ENCODE measurements at places on chromosomes 7 and 10.

DNA sequence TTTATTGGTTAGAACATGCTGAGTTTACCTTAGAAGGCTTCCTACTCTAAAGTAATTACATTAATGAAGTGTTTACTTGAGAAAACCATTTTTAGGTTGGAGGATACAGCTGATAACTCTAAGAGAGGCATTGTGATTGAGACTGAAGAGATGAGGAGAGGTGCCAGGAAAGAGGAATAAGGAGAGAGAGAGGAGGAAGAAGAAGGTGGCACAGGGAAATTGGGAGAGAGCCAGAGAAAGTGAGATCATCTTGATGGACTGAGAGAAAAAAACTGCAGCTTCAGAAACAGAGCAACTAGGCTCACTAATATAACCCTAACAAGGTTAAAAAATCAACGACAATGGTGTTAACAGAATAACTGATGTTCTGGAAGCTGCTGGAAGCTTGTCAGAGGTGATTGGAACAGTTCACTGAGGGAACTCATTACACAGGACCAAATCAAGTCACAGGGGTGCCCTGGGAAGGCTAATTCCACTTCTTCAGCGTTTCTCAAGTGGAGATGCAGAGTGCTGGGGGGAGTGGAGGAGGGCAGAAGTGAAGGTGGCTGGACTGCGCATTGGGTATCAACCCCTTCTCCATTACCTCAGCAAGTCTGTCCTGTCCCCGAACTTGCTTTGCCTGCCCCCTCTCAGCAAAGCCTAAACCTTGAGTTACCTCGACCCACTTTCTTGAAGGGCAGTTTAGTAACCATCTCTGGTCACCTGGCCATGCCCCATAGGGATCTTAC lies 6.9 kb upstream of the SORBS1 start:
- DNase-seq, result no peak

GRCh38 chr7:24549991-24550390 lies 23.3 kb upstream of the PALS2 start:
- DNase-seq, result no peak

- DNase-seq, result no peak
Observed at GRCh38 chr7:132756484-132756990, 180.3 kb upstream of the PLXNA4 start.

DNA sequence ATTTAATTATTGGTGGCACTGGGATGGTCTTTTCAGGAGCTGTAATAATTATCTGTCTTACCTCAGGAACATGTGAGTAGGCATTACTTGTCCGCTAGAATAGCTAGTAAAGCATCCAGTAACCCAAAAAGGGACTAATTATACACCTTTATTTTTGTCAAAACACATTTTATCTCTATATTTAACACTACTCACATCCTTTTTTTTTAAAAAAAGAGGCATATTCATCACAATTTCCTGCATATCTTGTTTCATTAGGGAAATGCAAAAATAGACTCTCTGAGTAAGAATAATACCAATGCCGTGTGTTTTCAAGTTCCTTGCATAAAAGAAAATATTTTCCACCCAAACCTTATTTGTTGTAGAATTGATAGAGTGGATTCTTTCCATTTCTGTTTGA lies 99.5 kb downstream of the VTI1A start:
- no peak for DNase-seq

DNA sequence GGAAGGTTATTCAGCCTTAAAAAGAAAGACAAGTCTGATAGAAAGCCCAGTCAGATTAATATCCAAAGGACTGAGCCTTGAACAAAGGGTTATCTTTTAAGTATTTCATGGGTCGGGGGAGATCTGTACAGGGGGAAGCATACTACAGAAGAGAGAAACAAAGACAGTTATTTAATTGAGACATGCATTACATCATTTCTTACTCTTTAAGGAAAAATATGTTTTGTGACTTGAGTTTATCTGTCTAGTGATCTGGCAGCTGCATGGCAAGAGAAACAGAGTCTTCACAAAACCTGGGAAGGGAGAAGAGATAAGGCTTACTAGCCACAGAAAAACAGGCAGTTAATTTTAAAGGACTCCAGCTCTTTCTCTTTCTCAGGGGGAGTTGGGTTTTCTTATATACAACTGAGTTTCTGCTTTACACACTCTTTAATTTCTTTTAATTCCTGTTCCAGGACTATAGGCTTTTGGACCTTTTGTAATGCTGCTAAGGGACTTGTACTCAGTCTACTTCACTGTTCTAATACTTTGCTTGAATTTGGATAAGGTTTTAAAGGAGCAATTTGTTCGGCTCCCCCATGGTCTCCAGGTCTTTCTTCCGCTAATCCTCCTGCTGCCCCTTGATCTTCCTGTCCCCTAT lies 20.9 kb upstream of the CYP3A43 start:
- no peak for DNase-seq

GRCh38 chr10:23341004-23341403 lies 3.6 kb downstream of the C10orf67 start:
- peak; percentile 42 for DNase-seq

DNA sequence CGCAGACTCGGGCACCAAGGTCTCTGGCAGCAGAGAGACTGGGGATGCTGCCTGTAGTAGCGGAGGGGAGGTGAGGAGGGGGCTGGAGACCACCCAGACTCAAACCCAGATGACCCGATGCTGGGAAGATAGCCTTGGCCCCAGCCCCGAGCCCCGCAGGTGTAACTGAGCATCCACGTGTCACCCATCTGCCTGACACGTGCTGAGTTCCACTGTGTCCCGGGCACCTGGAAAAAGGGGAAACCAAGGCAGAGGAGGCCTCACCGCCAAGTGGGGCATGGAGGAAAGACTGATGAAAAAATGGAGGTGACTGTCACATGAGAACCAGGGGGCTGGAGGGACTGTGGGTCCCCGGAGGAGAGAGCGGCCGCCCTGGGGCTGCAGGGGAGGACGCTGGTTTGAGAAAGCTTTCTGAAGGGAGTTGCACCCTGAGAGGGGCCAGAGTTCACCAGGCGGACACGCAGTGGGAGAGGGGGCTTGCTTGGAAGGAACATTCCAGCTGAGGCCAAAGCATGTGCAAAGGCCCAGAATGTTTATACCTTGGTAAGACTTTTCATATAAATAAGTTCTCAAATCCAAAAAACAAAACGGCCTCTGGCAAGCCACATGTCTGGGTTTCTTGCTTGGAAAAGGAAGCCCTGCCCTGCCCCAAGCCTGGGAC lies 27.4 kb upstream of the ELN start:
- DNase-seq, result no peak

DNA sequence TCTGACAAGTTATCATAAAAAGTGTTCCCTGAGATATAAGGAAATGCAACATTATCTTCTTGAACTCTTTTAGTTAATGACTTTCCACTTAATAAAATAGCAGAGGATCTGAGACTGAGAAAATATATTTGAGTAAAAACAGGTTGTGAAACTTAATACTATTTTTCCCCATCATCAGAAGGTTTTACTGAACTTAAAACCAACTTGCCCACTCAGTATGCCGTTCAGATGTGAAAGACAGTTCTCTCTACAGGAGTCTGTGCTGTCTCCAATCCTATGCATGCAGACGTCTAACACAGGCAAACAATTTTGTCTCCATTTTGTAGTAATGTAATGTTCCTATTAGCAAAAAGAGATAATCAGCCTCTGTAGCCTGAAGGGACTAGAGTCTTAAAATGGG lies 38.2 kb upstream of the CYP2C18 start:
- DNase-seq, result no peak

DNA sequence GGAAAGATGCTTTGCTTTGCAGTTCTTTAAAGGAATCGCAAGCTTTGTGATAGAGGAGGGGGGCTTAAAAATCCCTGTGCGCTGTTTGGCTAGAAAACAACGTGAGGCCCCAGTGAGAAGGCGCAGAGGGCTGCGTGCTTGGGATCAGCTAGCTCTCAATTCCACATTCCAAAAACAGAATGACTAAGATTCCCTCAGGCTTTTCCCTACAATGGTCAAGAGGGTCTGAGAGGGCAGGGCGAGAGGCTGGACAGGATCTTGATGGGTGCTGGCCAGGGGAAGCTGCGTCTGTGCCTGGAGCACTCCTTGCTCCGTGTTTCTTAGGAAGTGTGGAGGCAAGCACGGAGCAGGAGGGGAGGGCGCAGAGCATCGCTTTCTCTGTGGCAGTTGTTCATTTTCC lies 72.1 kb upstream of the INHBA start:
- DNase-seq, result no peak

GRCh38 chr7:147909431-147910148 lies 681.0 kb upstream of the C7orf33 start:
- no peak for DNase-seq

- no peak for DNase-seq
Observed at GRCh38 chr10:101075775-101076174, 14.0 kb downstream of the KAZALD1 start.

DNA sequence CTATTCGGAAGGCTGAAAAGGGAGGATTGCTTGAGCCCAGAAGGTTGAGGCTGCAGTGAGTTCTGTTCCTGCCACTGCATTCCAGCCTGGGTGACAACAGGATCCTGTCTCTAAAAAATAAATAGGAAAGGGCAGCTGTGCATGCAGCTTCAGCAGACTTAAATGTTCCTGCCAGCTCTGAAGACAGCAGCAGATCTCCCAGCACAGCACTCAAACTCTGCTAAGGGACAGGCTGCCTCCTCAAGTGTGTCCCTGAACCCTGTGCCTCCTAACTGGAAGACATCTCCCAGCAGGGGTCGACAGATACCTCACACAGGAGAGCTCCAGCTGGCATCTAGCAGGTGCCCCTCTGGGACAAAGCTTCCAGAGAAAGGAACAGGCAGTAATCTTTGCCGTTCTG lies 117.9 kb downstream of the CXCL12 start:
- no peak for DNase-seq

- no peak for DNase-seq
Observed at GRCh38 chr7:88146616-88147015, 73.2 kb downstream of the SRI start.

DNA sequence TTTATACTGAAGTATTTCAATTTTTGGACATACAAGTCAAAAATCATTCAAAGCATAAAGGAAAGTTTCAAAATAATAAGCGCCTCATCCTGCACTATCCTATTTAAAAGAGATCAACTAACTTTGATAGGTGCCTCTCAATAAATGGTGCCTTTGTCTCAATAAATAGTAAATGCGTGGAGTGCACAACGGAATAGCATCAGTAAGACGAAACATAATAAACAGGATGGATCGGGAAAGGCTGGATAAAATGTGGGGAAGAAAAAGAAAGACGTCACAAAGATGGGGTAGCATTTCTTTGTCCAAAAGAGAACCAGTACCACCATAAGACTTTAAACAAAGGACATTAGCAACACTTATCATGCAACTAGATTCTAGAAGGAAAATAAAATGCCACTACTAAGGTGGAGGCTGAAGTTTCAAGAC lies 571 bp upstream of the PRKAR2B start:
- no peak for DNase-seq

DNA sequence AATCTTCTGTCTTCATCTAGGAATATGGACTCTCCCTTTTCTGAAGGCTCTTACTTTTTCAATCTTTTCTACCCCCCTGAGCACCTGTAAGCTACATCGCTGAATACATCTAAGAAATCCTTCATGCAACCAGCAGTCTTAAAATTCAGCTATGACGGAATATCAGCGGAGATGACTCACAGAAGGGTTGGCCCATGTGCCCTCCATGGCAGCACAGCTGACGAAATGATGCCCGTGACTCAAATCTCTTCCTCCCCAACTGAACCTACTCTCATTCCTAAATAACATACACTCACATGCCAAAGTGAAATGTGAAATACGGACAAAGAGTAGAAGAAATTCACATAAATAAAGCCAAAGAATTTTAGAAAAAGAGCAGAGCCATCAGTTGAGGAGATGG lies 30.3 kb upstream of the NCAPG2 start:
- DNase-seq, result peak; percentile 79

DNA sequence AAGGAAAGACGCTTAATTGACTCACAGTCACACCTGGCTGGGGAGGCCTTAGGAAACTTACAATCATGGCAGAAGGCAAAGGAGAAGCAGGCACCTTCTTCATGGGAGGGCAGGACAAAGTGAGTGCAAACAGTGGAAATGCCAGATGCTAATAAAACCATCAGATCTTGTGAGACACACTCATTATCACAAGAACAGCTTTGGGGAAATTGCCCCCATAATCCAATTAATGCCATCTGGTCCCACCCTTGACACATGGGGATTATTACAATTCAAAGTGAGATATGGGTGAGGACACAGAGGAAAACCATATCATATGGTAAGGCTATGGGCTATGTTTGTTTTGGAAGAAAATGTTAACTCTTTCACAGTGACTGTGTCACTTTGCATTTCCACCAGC lies 1272.5 kb upstream of the CELF2 start:
- no peak for DNase-seq

GRCh38 chr7:132680590-132680989 lies 104.3 kb upstream of the PLXNA4 start:
- DNase-seq, result no peak

GRCh38 chr10:37490266-37490665 lies 364.9 kb downstream of the ANKRD30A start:
- no peak for DNase-seq

GRCh38 chr7:101236292-101236835 lies 1.2 kb downstream of the CLDN15 start:
- DNase-seq, result no peak

DNA sequence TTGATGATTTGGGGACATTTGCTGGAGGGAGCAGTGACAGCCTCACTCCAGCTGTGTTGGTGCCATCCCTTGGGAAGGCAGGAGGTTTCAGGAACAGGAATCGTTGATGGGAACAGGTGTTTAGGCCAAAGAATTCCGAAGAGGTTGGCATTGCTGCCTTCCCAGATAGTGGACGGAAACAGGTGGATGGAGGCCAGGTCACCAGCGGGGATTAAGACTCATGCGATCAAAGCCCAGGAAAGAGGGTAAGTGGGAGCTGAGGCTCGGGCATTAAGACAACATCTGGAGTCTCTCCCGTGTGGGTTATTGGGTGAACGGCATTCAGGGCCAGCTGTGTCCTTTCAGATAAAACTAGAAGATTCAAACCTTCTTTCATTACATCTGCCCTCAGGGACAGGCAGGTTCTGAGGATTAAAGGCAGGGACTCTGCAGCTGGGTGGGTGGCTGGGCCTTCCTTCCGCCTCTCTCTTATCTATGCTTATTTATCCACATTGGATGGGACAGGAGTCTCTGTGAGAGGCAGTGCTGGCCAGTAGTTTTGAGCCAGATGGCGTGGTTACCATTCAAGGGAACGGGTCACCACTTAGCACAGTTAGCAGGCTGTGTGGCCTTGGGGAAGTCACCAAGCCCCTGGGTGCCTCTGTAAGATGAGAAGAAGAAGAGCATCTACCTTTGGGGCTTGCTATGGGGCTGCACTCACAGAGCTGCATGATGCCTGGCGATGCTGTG lies 67.6 kb downstream of the INSIG1 start:
- no peak for DNase-seq

GRCh38 chr10:20712774-20713173 lies 184.3 kb downstream of the NEBL start:
- no peak for DNase-seq

DNA sequence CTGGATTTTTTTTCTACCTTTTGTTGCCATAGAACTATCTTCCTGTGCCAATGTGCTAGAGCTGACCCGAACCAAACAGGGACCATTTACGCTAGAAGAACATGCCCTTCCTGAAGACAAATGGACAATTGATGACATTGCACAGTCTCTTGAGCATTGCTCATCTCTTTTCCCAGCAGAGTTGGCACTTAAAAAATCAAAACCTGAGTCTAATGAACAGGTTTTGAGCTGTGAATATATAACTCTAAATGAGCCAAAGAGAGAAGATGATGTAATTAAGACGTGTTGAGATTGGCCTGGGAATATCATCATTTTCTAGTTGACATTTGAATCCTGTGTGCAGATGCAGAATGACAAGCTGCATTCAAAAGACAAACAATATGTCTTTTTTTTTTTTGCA lies 37.1 kb downstream of the TRUB1 start:
- no peak for DNase-seq

- no peak for DNase-seq
Observed at GRCh38 chr10:116296291-116296721, 23.3 kb upstream of the GFRA1 start.

Measured in inflammatory macrophage (primary cell).